ENCODE measurements at places on chromosomes 1 and 21.

GRCh38 chr1:112714313-112715263 lies 544 bp downstream of the PPM1J start:
- DNase-seq = no peak

DNA sequence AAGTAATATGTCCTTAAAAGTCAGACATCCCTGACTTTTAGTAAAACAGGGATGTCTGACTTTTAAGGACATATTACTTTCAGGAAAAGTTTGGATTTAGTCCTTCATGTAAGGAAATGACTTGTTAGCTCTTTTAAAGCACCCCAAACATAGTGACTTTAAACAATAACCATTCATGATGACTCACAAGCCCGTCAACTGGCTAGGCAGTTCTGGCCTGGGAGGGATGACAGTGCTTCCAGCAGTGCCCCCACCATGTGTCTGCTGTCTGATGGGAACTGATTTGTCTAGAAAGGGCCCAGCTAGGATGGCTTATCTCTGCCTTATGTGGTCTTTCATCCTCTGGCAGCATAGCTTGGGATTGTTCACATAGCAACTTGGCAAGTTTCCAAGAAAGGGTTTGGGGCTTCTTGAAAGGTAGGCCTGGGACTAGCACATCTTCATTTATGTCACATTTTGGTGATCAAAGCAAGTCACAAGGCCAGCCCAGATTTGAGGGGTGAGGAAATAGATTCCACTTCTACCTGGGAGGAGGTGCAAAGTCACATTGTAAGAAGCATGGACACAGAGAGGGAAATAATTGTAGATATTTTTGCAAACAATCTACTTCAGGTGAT lies 143.5 kb downstream of the C1orf94 start:
- DNase-seq = no peak

- no peak for DNase-seq
These were observed 21.6 kb upstream of the VPS13D start for GRCh38 chr1:12208271-12208670.

DNA sequence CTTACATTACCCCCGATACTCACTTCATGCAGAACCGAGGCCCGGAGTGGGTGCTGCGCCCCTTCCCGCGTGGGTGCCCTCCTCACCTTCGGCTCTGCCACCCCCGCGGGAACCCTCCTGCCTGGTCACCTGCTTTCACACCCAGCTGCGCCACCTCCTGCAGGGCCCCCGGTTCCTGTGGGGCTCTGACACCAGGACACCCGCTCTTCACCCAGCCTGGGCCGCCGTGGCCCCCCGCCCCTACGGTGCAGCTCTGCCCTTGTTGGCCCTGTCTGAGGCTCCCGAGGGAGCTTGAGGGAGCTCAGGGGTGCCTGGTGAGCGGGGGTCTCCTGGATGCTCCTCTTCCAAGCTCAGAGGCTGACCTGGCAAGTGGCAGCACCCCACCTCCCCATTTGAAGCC lies 19.0 kb downstream of the RRP1 start:
- DNase-seq = no peak

DNA sequence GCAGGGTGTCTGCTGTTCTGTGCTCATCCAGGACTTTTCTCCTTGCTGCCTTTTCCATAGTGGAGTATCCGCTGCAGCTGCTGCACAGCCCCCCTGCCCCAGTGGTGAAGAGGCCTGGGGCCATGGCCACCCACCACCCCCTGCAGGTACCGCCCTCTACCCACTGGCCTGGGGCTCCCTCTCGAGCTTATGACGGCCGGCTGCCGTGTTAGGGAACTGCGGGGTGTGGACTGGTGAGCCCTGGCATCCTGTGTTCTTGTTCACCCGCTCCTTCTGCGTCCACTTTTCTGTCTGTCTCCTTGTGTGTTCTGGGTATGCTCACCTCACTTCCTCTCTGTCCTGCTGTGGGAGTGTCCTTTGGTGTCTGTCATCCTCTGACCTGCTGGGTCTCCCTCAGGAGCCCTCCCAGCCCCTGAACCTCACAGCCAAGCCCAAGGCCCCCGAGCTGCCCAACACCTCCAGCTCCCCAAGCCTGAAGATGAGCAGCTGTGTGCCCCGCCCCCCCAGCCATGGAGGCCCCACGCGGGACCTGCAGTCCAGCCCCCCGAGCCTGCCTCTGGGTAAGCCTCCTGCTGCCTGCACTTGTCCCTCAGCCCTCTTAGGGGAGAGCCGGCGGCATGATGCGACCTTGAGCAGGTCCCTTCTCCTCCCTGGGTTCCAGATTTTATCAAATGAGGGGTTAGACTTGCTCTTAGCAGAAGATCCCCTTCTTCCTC lies 29.8 kb downstream of the ETNK2 start:
- no peak for DNase-seq

GRCh38 chr1:55626326-55626725 lies 411.2 kb upstream of the USP24 start:
- no peak for DNase-seq

DNA sequence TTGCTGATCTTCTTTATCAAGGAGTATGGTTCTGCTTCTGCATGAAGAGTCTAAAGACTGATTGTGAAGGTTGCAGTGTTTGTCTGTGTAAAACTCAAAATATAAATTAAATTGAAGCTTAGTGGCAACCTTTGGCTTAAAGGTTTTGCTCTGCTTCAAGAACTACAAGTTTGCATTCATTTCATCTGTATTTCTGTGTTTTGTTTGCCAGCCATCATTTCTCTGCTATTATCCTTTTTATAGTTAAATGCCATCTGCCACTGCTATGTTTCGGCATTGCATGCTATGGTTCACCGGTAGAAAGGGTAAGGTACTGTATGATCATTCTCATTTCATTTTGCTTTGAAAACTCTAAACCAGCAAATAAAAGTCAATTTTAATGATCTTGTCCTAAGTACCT lies 52.9 kb downstream of the OSBPL9 start:
- DNase-seq = no peak

DNA sequence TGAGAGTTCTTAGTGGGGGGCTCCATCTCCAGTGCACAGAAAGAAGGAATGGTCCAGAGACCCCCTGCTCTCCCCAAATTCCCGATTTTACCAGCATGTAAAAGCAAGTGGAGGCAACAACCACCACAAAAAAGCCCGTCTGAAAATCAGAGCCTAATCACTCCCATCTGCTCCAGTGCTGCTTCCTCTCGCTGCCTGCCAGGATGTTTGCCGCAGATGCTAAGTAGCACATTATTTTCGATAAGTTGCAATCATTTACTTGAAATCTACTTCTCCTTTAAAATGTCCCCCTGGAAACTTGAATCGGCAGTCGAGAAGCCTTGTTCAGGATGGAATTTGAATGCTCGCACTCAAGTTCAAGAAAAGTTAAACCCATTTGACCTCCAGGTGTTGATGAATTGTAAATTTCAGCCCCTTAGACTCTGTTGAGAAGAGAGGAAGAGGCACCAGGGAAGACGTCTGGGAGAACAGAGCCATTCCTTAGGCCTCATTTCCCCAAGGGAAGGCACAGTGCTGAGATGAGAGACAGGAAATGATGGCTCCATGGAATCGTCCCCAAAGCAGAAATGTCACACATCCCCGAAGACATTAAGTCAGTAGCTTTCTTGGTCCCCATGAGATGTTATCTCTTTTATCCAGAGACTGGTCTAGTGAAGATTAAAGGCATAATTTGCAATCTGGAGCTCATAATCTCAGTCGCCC lies 221.3 kb downstream of the PBX1 start:
- DNase-seq = no peak

- no peak for DNase-seq
These were observed 1.3 kb upstream of the XKR8 start for GRCh38 chr1:27958513-27958912.

DNA sequence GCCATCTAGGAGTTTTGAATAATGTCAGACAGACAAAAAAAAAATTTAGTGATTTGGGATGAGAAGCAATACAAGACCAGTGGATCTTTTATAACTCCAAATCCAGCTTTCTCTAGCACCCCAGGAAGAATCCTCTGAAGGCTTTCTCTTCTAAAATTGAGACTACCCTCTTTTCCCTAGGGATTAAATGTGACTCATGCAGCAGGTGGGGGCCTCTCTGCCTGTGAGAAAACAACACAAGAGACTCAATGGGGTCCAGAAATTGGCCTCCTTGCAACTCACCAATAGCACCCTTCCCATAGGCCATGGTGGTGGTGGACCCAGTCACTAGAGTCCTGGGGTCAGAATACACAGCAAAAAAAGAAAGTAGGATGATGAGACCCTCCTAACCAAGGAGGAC lies 120.3 kb upstream of the ATP1A1 start:
- DNase-seq = no peak

DNA sequence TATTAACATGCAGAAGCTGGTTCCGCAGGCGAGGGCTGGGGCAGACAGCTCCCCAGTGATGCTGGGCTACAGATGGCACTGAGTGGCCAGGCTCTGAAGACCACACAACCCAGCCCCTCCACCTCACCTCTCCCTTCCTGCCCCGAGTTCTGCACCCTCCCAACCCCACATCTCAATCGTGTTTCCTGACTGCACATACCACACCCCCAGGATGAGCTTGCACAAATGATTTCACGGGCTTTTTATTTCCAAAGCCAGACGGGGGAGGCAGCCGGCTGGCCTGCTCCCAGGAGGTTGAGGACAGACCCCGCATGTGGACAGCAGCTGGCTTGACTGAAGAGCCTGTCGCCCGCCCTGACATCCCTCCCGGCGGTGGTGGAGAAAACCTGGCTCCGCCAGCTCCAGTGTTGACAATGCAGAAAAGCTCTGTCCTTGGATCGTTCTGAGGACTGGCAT lies 21.4 kb upstream of the ALDH4A1 start:
- peak; percentile 19 for DNase-seq

DNA sequence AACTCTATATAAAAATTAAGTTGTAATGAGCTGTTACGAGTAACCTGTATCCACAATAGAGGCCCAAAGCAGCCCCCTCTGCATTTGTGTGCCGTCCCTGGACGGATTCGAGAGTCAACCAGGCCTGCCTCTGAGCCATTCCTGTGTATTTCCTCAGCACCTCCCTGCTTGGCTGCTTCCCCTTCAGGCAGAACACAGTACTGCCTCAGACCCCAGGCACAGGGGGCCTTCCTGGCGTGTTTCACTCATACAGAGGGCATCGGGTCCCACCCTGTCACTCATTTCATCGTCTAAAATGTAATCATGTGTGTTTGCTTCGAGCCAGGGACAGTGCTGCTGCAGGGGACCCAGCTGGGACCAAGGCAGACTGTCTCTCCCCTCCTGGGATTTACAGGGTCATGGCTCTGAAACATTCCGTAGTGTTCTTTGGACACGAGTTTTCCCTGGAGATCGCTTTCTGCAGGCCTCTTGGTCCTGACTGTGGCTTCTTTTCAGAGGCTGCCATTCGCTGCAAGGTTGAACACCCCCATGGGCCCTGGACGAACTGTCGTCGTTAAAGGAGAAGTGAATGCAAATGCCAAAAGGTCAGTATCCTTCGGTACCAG lies 19.4 kb downstream of the LGALS8 start:
- DNase-seq = no peak

DNA sequence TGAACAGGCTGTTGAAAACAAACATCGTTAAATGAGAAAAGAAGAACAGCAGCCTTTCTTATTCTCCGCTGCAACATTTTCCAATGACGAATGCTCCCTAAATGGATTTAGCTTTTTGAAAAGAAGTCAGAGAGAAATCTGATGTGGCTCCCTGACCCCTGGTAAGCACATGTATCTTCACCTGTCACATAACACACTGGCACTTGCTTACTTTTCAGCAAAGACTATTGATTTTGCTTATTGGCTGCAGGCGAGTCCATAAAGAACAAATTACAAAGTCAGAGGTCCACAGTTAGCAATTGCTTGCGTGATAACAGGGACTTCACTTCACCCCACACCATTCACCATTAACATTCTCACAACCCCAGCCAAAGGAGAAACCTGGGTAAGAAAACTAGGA lies 362.8 kb downstream of the GPATCH2 start:
- DNase-seq = no peak

DNA sequence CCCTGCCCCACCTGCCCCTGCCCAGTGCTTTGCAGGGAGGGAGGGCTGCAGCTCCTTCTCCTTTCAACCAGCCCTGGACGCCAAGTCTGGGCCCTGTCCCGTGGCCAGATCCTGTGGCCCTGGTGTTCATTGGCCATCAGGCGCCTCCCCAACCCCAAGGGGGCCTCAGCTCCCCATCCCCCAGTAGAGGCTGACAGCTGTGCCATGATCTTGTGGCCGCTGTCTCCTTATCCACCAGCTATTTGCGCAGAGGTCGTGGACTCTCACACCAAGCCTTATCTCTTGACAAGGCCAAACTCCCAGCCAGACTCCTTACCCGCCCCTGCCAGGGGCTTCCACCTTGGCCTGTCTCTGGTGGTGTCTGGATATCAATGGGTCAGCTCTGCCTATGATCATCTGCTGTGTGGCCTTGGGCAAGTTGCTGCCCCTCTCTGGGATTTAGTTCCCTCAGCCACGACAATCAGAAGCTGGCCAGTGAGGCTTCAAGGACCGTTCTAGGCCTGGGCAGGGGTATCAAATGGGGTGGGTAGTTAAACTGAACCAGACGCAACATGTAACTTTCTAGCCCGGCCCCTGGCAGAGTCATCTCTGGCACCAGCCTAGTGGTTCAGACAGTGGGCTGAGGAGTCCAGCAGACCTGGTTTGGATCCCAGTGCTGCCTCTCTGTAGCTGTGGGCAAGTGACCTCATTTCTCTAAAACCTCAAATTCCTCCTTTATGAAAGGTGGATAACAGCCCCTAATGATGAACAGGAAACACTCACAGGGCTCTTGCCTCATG lies 3.3 kb upstream of the COL8A2 start:
- DNase-seq = no peak

GRCh38 chr1:12601700-12602658 lies 16.0 kb downstream of the DHRS3 start:
- no peak for DNase-seq

DNA sequence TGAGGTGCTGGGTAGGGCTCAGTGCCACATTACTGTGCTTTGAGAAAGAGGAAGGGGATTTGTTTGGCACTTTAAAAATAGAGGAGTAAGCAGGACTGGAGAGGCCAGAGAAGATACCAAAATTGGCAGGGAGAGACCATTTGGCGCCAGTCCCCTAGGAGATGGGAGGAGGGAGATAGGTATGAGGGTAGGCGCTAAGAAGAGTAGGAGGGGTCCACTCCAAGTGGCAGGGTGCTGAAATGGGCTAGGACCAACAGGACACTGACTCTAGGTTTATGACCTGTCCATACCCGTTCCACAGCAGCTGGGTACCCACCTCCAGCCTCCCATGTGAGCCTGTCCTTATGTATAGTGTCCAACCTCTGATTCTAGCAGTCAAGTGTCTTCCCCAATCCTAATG lies 1.0 kb upstream of the CRTC2 start:
- DNase-seq = no peak

DNA sequence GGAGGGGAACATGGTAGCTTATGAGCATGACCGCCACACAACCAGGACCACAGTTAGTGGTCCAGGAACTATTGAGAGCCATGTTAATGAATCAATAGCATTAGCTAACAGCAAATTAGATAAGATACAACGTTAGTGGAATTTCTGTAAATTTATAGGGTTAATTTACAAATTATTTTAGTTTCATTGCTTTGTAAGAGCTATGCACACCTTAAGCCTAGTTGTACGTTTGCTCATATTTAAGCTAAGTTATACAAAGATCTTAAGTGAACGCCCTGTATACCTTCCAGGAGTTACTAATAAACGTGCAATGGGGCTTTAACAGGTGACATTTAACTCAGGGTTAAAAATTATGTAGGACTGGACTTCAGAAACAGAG lies 749 bp downstream of the EXOSC10 start:
- DNase-seq = no peak

Measured in activated gamma-delta T cell treated with Interleukin-2 at 50 U/mL for 16 hours (primary cell).